Stimulated activated CD8-positive, alpha-beta memory T cell treated with anti-CD3 and anti-CD28 coated beads, Interleukin-15, amount 100 ng/mL, for 24 hours (primary cell): ENCODE measurements at places on chromosomes 2 and 18.

DNA sequence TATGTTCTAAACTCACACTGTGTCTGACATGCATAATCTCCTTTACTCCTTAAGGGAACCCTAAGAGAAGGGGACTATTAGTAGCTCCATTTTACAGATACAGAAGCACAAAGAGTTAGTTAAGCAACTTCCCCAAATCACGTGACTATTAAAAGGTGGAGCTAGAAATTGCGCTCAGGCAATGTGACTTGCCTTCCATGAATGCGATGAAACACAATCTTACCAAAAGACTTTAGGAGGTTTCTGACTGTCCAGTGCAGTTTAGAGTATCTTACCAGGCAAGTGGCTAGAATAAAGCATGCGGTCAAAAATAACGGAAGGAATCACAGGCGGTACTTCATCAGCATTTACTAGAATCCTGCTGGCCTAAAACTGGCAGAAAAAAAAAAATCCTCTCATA lies 70.4 kb downstream of the ZNF521 start:
- no peak for DNase-seq

GRCh38 chr2:129863350-129863749 lies 116.1 kb upstream of the RAB6C start:
- no peak for DNase-seq

DNA sequence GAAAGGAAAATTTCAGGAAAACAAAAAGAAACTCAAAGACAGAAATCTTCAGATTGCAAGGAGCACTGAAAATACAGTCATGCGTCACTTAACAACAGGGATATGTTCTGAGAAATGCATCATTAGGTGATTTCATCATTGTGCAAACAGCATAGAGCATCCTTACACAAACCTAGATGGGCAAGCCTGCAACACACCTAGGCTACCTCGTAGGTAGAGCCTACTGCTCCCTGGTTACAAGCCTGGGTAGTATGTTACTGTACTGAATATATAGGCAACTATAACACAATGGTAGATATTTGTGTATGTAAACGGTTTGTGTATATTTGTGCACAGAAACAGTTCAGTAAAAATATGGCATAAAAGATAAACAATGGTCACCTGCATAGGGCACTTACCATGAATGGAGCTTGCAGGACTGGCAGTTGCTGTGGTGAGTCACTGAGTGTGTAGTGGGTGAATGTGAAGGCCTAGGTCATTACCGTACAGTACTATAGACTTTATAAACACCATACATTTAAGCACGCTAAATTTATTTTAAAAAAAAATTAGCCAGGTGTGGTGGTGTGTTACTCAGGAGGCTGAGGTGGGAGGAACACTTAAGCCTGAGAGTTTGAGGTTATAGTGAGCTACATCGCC lies 33.4 kb downstream of the SFXN5 start:
- no peak for DNase-seq

DNA sequence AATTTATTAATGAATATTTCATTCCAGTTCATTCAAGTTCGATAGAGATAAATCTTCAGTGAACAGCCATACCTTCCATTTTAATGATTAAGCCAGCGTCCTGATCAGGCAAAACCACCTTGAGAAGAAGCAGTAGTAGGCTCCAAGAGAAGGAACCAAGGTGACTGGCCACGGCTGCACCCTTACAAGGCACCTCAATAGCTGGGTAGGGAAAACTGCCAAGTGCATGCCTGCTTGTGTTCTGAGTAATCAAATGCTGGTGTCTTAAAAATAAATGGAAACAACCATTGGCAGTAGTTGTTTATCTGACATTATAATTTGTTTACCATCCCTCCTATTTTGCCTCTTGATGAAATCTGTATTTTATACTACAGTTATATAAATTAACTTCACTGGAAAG lies 10.0 kb upstream of the FEZ2 start:
- no peak for DNase-seq

DNA sequence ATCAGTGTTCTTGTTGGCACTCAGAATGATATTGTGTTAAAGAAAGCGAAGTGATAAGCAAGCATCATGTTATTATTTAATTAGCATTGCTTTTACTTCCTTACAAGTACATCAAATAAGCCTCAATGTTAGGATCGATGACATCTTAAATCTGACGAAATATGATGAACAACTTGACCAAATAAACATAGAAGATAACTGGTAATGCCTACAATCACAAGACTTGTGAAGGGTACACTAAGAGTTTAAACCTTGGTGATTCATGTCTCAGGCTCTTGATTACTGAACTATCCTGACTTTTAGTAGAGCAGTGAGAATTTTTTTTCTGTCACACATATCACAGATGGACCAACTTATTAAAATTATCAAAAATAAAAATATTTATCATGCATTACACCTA lies 500.8 kb upstream of the ZEB2 start:
- no peak for DNase-seq

DNA sequence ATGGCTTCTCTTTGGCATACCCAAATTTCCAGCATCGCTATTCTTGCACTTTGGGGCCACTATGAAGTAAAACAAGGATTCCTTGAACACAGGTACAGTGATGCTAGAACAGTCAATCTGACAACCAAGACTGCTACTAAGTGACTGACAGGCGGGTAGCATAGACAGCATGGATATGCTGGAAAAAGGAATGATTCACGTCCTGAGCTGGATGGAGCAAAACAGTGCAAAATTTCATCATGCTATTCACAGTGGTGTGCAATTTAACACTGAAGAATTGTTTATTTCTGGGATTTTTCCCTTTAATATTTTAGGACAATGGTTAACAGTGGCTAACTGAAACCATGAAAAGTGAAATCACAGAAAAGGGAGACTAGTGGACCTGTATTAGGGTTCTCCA lies 1511.2 kb upstream of the ZEB2 start:
- no peak for DNase-seq

DNA sequence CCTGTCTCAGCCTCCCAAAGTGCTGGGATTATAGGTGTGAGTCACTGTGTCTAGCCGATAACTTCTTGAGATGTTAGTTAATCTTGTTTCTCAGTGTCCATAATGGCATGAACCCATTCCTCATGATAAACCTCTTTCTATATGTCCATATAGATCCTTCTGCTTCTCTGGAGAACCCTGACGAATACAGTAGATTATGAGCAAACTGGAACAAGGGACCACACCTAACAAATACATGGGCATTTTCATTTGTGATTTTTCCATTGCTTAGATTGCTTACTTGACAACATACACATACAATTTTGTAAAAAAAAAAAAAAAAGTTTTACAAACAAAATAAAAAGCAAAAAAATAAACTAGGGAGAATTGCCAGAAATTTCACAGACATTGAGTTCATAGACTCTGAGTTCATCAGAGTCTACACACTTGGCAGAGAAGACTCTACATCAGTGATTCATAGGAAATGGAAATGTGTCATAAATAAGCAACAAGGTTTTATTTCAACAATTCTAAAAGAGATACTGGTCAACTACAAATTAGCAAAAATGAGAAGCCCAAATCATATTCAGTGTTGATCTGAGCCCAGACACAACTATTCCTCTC lies 96.7 kb downstream of the GALR1 start:
- DNase-seq, result no peak

DNA sequence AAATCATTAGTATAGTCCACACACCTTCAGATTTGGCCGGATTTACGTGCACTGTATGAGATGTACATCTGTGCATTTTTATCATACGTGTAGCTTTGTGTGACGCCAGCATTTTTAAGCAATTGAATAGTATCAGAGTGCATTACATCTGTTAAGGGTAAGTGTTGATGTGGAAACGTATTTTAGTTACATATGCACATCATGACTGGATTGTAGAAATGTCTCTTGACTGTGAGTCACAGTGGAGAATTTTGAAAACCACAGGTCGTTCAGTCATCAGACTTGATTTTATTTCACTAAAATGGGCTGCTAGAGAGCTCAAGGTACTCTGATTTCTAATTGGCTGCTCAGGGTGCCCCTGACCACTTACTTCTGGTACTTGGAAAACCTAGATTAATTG lies 5.4 kb upstream of the GPBAR1 start:
- DNase-seq, result no peak
